ENCODE measurements at places on chromosomes 6 and 20.

DNA sequence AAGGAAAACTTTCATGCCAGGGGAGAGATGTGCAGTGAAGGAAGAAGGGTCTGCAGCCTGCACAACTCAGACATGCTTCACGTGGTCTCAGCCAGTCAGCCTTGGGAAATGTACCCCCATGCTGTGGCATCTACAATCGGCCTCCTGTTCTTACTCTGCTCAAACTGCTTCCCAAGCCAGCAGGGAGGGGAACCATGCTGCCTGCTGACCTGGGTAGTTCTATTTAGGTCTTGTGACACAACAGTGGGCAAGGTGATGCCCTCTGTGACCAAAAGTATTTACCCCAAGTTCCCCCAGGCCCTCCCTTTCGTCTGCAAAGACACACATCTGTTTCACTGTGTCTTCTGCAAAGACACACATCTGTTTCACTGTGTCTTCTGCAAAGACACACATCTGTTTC is 106.9 kb downstream of the SLC23A2 start:
- no peak for DNase-seq

DNA sequence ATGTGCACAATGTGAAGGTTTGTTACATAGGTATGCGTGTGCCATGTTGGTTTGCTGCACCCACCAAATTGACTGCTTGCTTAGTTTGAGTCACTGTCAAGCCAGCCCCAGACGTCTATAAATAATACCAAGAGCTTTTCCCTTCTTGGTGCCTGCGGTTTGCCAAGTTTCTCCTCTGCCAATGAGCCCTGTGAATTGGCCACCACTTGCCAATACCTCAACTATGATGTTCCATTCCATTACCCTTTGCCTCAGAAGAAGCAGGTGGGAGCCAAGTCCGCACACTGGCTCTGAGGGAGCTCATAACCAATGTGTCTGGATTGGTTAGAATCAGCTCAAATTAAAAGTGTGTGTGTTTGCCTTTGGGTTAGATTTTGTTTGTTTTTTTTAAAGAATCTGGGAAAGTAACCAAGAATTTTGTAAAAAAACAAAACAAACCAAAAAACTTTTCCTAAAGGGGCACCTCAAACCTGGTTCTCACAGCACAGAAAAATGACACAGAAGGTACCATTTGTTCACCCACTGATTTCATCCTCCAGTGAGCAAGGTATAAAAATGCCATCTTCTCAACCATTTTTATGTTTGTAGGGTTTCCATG is 244.7 kb upstream of the PRND start:
- no peak for DNase-seq

DNA sequence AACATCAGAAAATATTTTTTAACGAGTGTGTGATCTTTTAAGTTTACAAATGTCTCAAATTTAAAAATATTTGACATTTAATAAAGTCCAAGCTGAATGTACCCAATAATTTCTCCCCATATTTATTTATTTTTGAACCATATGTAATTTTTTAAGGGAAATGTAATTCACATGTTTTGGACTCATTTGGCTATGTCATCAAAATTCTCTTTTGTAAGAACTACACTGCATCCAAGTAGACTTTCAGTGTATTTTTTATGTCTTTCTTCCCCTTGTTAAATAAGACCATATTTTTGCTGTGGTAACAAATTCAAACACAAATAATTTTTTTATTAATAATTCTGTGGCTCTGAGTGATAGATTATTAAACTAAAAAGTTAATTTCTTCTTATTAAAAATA is 365.2 kb downstream of the CD109 start:
- DNase-seq, result no peak

DNA sequence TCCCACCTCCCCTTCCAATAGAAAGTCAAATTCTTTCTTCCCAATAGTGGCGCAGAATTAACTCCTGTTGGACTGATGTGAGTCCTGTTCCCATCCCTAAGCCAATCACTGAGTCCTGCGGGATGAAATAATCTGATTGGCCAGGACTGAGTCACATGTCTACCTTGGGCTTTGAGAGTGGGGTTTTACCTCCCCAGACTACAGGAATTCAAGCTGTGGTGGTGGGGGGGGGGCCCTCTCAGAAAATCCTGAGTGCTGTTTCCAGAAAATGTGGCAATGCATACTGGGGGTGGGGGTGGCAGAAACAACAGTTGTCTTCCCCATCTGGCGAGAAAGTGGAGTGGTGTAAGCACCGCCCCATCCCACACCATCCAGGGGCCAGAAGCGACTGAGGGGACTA is 65.7 kb downstream of the CTCFL start:
- no peak for DNase-seq

DNA sequence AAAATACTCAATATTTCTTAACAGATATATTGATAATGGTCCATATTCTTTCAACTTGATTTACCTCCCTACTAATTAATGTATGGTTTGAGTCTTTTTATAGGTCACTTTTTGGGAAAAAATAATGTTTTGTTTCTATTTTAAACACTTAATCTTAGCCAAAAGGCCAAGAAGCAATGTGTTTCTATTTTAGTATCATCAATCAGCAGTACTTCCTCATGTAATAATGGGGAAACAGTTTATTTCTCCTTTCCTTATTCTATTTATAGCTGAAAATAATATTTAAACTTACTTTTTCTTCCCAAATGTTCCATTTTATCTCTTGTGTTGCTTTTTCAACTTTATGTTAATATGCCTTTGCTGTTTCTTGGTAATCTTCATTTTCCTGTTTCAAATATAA is 295.1 kb downstream of the ALDH8A1 start:
- DNase-seq, result no peak

- DNase-seq, result no peak
Observed at GRCh38 chr20:44866703-44867335, 18.7 kb upstream of the YWHAB start.

- no peak for DNase-seq
Observed at GRCh38 chr6:140641412-140641811, 1267.0 kb upstream of the CITED2 start.

DNA sequence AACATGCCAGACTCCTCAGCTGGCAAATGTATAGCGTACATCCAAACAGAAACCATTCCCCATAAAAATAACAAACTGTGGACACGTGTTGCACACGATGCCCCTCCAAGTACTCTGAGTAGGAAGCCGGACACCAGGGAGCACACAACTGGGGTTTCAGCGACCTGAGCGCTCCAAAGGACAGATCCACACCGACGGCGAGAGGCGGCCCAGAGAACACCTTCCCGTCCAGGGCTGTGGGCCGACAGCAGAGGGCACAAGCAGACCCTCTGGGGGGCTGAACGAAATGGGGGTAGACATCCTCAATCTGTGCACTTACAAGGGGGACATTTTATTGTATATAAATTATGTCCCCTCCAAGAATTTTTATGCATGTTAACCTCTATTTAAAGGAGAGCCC is 24.7 kb downstream of the TAF4 start:
- DNase-seq, result no peak

GRCh38 chr6:155050311-155050710 is 55.2 kb downstream of the TIAM2 start:
- DNase-seq, result no peak

GRCh38 chr20:62141397-62142251 is 1.6 kb downstream of the PSMA7 start:
- no peak for DNase-seq

- no peak for DNase-seq
Observed at GRCh38 chr6:6581054-6581453, 7.5 kb upstream of the LY86 start.

DNA sequence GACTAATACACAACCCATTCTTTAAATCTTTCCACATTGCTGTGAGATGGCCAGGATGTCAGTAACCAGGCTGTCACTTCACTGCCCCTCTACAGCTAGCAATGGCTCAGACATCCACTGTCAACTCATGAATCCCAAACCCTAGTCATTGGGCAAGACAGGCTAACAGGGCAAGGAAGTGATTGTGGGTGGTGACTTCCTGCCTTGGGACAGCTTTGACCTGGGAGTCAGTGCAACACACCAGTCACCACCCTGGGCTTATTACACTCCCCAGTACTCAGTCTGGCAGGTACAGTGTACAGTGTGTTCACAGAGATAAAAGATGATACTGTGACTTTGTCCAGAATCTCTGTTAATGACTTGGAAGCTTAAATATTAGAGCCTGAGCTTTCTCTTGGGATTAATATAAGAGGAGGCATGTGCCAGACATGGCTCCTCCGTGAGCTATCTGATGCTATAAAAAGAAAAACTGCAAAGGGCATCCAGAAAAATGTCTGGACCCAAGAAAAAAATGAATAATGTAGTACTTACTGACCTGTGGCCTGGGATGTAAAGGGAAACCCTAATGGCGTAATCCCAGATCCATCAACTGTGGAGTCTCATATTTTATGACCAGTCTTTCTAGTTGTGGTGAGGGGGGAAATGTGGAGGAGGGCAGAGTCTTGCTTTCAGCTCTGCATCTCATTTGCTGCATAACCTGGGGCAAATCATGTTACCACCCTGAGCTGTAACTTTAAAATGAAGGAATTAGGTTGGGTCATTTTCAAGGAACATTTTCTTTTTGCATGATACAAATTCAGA is 244.4 kb downstream of the SLC24A3 start:
- DNase-seq, result no peak

DNA sequence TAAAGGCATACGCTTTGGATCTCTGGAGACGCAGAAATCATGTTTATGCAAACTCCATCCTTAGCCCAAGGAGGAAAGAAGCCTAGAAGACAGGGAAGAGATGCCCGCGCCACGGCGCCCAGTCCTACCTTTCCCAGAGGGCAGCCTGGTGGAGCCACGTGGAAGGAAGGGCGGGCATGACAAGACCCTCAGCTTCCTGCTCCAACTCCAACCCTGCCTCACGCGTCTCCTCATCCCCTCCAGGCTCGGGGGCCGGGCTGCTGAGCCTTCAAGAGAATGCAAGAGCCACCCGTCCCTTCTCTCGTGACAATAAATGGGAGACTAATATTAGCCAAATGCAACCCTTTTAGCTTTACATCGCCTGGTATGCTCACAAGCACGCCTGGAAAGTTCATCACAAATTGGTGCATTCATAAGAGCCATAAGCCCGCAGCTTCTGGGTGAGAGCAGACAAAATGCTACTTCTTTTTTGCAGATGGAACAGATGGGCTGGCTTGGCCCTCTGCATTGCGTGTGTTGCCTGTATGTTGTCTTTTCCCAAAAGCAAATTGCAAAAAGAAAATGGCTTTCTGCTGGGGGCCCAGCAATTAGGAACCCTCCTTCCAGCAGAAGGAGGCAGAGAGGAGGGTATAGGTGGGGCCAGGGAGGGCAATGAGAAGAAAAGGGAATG is 8.2 kb upstream of the NTSR1 start:
- DNase-seq, result no peak

- no peak for DNase-seq
Observed at GRCh38 chr6:7201444-7201731, 93.6 kb downstream of the RREB1 start.

DNA sequence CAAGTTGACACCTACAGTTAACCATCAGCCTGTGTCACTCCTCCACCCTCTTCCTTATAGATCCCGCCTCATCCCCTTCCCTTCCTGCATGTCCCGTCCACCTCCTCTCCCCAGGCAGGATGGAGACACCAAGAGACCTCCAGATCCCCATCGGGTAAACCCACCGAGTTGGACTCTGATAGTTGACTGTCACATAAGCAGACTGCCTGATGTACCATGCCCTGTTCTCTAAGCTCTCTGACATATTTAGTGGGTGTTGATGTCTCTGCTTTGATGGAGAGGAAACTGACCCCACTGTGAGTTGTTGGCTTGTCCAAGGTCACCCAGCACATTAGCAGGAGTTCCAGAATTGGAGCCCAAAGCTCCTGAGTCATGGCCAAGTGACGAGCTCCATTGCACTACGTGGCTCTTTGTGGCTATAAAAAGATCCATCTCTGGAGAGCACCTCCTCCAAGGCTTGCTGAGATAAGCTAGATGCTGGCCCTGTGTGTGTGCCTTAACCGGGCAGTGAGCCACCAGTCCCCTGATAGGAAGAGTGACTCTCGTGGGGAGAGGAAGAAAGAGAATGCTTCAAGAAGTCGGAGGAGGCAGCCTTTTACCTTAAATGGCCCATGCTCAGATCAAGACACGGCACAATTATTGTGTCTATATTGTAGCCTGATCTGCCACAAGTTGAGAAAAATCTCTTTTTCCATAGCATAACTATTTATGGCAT is 236.0 kb upstream of the ECI2 start:
- no peak for DNase-seq

- DNase-seq, result no peak
Observed at GRCh38 chr20:10007158-10007557, 27.6 kb upstream of the ANKEF1 start.

DNA sequence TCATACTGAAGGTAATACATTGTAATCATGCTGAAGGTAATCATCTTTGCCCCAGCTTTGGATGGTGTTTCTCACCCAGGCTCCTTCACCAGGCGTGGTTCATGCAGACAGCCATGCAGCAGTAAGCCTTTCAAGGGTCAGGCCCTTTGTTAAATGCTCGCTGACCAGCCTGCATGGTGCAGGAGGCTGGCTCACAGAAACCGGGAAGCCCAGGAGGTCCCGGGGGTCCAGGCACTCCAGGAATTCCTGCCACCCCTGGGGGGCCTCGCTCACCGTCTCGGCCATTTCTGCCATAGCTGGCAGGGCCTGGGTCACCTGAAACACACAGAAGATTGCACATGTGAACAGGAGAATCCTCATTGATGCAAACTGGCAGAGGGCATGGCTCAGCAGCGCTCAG is 86.1 kb downstream of the COL9A1 start:
- DNase-seq, result no peak

GRCh38 chr6:39577446-39578165 is 147.6 kb downstream of the KIF6 start:
- no peak for DNase-seq

GRCh38 chr6:170423814-170424603 is 117.5 kb downstream of the FAM120B start:
- DNase-seq, result no peak

DNA sequence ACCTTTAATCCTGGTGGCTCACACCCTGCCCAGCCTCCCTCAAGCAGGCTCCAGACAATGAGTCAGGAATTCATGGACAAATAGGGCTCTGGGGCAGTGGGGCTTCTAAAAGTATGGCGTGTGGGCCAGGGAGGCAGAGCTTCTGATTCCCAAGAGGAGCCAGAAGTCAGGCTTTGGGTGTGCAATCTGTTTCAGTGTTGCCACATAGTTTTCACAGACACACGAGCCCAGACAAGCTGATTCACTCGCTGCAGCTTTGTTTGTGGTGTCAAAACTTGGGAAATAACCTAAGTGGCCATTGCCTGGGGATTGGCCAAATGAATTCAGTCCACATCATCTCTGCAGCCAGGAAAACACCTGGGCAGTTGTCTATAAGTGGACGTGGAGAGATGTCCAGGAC is 9.2 kb downstream of the PEDS1 start:
- DNase-seq, result no peak

GRCh38 chr20:52448513-52449232 is 257.1 kb upstream of the ZFP64 start:
- no peak for DNase-seq

DNA sequence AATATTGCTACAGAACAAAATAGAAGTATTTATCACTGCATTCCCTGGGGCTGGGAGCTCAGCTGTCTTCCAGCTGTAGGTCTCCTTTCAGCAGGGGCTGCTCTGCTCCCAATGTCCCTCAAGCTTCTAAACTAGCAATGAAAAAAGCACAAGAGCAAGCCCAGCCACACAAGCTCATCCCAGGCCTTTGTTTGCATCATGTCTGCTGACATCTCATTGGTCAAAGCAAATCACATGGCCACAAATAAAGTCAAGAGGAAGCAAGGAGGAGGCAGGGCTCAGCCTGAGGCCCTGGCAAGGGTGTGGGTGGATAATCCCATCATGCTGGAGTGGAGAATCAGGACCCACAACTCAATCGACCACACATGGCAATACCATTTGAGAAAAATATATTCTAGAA is 2.2 kb upstream of the BFSP1 start:
- no peak for DNase-seq

GRCh38 chr20:3658019-3658715 is 5.0 kb downstream of the GFRA4 start:
- no peak for DNase-seq
